ENCODE measurements at places on chromosomes 12 and 14.

DNA sequence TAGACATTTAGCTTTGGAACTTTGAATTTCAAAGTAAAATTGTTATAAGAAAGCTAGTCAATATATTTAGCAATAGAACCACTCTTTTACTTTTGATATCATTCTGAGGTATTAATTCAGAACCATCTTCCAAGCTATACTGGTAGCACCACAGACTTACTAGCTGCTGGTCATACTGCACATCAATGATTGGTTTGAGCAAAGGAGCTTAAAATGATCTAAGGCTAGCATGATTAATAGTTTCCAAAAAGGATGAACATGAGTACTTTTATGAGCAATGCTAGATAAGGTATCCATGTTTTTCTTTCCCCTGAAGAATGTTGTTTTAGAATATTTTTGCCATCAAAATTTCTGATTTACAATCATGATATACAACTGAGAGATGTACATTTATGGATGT, 17.2 kb downstream of the CNIH1 start:
- DNase-seq = no peak

DNA sequence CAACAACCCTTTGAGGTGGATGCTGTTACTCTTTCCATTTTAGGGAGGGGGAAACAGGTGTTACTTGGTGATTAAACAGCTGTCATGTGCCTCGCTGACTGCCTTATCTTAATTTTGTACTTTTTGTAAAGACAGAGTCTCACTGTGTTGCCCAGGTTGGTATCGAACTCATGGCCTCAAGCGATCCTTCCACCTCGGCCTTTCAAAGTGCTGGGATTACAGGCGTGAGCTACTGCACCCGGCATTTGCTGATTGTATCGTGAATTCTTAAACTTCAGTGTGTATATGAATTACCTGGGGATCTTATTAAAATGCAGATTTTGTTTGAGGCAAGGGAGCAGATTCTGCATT, 659 bp downstream of the PSMD9 start:
- DNase-seq = no peak

DNA sequence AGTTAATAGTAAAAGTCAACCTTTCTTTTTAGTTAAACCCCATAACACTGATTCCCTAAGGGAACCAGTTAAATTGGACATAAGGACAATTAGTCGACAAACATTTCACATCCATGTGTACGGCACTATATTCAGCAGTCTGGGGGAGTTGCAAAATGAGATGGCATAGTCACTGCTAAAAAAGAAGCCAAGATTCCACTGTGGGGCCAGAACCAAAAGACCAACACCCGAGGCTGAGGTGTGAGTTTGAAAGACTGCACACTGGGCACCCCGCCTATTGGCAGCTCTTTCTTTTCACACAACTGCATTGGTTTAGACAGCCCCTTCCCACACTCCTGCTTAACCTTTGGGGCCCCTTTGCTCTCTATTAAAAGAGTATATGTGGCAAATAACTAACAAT, 16.7 kb downstream of the SETD3 start:
- DNase-seq = no peak

- DNase-seq = no peak
These were observed 54.9 kb downstream of the CPNE8 start for GRCh38 chr12:38850461-38850860.

- DNase-seq = no peak
These were observed 7.4 kb upstream of the ELK3 start for GRCh38 chr12:96186607-96187301.

- no peak for DNase-seq
These were observed 432.1 kb downstream of the C12orf50 start for GRCh38 chr12:87597114-87597513.

- peak; percentile 10 for DNase-seq
These were observed 167.6 kb downstream of the SLC41A2 start for GRCh38 chr12:104790296-104791125.

DNA sequence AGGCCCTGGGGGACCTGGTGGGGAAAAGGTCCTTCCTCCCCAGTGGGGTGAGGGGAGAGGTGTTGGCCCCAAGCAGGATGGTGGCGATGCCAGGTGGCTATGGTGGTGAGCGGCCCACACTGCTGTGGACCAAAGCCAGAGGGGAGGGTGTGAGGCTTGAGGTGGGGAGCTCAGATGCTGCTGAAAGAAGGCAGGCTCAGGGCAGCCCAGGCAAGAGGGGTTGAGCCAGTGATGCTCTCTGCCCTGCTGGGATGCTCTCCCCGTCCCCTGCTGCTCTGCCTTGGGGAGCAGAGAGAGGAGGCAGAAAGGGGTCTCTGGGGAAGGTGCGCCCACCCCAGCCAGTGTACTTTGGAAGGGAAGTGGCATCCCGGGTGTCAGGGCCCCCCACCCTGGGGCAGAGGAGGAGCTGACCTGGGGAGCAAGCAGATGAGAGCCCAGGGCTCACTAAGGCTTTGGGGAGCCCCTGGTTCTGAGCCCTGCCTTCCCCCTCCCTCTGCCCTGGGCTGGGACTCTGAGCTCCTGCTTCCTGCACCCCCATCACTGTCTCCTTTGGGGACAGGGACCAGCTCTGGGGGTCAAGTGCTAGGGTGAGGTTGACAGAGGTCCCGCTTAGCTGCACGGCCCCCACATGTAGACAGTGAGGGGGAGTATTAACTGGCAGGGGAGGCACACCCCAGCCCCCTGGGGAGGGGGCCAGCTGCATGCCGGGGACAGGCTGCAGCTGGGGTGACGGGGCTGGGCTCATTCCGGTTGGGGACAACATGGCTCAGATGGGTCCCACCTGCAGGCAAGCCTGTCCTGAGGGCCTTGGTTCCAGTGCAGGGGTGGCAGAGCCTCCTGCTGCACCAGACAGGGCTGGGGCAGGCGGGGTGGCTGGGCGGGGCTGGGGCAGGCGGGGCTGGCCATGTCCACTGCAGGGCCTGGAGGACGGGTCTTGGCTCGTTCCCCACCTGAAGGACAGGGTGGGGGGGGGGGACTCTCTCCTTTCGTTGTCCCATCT, 124.4 kb downstream of the KIF26A start:
- no peak for DNase-seq

- no peak for DNase-seq
These were observed 298.1 kb upstream of the SYT1 start for GRCh38 chr12:78566456-78566855.

DNA sequence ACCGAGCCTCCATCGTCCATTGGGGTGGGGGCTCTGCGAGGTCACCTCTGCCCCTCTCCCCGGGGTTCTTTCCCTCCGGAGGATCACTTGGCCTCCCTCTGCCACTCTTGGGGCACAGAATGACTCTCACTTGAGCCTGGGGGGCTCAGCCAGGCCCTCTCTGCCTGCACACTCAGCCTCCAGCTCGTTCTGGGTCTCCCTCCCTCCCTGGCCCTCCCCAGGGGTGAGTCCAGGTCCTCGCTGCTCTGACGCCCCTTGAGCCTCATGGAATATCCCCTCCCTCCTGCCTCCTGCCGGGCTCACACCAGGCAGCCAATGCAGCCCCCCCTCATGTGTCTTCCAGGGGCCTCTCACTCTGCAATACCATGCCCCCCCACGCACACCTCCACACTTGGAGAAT, 17.7 kb upstream of the SFSWAP start:
- DNase-seq = no peak

DNA sequence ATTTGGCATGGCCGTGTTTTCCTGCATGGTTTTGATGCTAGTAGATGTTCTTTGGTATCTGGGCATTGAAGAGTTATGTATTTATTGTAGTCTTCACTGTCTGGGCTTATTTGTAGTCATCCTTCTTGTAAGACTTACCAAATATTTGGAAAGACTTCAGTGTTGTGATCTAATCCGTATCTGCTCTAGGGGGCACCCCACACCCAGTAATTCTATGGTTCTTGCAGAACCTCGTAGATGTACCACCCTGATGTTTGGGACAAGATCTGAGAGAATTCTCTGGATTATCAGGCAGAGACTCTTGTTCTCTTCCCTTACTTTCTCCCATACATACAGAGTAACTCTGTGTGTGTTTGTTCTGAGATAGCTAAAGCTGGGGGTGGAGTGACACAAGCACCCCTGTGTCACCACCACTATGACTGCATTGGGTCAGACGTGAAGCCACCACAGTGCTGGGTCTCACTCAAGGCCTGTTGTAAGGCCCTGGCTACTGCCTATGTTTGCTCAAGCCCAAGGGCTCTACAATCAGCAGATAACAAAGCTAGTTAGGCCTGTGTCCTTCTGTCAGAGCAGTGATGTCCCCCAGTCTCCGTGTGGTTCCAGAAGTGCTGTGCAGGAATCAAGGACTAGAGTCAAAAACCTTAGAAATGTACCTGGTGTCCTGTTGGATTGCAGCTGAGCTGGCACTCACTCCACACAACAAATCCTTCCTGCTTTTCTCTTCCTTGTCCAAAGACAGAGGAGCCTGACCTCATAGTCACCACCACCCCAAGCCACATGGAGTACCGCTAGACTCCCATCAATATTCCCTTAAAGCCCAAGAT, 9.6 kb downstream of the RDH16 start:
- no peak for DNase-seq

DNA sequence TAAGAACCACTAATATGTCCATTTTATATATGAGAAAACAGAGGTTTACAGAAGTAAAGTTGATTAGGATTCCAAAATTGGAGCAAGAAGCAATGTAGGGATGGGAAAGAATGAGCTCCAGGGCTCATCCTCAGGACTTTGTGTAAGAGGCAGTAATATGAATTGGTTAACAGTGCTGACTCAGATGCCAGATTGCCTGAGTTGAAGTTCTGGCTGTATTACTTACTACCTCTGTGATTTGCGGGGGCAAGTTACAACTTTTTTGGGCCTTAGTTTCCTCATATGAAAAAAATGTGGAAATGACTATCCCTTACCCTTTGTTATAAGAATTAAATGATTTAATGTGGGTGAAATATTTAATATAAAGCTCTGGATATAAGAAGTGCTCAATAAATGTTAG, 35.1 kb upstream of the PPP2R5E start:
- no peak for DNase-seq

- DNase-seq = no peak
These were observed 211.9 kb upstream of the FAR2 start for GRCh38 chr12:28937196-28937595.

GRCh38 chr14:105899657-105900397, 373.4 kb downstream of the TMEM121 start:
- DNase-seq = no peak

GRCh38 chr12:76346798-76347420, 1.3 kb downstream of the BBS10 start:
- peak; percentile 1 for DNase-seq

GRCh38 chr12:3004655-3005565, 45.7 kb downstream of the TEAD4 start:
- no peak for DNase-seq

GRCh38 chr14:75310295-75311111, 31.9 kb downstream of the FOS start:
- DNase-seq = no peak

GRCh38 chr12:87320724-87321123, 708.5 kb downstream of the C12orf50 start:
- no peak for DNase-seq

DNA sequence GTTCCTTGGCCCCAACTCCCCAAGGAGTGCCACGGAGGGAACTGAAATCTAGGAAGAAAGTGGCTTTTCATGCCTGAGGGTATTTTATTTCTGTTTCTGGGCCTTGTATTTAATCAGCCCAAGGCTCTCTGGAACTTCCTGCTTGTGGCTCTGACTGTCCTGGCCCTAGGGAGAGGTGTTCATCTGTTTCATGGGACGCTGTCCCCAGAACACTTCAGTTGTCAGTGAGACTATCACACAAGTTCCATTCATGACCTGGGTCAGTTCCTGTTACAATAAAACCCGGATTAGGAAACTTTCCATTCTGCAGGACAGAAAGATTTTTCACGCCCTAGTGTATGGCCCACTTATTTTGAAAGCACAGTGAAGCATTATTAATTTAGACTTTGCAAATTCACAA, 18.5 kb upstream of the TC2N start:
- DNase-seq = no peak

GRCh38 chr12:42396473-42397259, 70.7 kb downstream of the PPHLN1 start:
- no peak for DNase-seq

DNA sequence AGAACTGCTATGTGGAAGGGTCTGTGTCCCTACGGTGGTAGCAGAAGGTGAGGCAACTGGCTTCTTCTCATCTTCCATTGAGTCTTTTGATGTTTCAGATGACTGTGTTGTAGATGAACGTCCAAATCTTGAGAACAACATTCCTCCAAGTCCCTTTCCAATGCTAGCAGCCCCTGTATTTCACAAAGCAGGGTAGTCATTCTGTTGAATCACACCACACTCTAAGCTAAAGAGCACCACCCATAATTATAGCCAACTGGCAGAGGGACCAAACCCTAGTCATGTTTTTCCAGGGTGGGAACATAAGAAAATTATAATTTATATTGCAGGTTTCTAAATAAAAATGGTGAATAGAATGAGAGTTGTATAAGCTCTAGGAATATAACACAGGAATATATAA, 98.7 kb downstream of the DDHD1 start:
- no peak for DNase-seq

DNA sequence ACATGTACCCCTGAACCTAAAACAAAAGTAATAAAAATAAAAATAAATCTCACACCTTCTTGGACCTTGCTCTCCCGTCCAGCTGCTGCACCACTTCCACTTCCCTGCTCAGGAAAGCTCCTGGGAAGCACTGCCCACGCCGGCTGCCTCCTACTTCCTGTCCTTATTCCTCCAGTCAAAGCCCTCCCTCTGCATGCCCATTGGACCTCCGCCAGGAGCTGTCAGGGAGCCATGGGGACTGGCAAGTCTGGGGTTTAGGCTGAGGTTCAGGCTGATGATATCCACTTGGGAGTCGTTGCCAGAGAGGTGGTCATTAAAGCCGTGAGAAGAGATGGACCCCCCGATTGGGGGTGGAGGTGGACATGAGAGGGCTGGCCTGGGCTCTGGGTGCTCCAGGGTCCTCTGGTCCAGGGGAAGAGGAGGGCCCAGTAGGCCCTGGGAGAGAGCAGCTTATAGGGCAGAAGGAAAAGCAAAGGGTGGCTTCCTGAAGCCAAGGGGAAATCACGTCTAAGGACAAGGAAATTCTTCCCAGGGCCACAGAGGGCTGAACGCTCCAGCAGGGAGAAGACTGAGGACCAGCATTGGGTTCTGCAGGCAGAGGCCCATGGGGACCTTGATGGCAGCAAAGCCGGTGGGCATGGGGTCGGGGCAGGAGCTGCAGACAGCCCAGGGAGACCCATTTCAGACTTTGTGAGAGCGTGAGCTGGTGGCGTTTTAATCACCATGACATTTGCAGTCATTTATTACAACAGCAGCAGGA, 78.7 kb downstream of the FZD10 start:
- DNase-seq = no peak

DNA sequence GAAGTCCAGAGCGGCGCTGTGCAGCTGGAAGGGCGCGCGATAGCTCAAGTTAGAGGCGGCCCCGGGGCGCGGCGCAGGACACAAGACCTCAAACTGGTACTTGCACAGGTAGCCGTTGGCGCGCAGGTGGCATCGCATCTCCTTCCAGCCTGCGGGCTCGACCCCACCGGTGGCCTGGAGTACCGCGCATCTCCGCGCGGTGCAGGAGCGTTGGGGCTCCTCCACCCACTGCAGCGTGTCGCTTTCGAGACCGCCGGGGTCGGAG, 553 bp downstream of the CLEC14A start:
- no peak for DNase-seq

Data from GM19239 (cell line).